ENCODE measurements at places on chromosomes 7 and 10.

GRCh38 chr7:18495412-18496340 is at the start of gene HDAC9:
HDAC9 (plus strand) TSS chr7:18495749; CDS start chr7:18496303, 554 bp downstream.
- no peak for DNase-seq

DNA sequence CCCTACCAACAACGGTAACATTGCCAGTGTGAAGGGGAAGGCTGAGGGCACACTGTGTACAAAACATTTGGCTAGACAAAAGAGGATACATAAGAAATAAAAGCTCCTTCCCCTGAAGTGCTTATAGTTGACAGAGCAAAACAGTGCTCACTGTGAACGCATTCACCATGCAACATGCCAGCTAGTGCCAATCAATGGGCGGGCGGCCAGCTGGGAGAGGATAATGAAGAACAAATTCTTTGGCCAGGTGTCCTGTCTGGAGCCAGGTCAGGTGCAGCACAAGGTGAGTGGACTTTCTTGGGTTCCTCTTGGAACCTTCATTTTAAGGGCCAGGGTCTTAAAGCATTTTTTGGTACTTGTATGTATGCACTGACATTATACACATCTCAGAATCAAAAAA is 106.1 kb downstream of the ICA1 start:
- no peak for DNase-seq

- DNase-seq: no peak
Measured at GRCh38 chr7:32227746-32228145, 157.5 kb upstream of the PDE1C start.

- DNase-seq: no peak
Measured at GRCh38 chr10:112208292-112208691, 24.7 kb upstream of the GPAM start.

GRCh38 chr7:151936207-151936606 is 20.0 kb upstream of the GALNTL5 start:
- DNase-seq: no peak

DNA sequence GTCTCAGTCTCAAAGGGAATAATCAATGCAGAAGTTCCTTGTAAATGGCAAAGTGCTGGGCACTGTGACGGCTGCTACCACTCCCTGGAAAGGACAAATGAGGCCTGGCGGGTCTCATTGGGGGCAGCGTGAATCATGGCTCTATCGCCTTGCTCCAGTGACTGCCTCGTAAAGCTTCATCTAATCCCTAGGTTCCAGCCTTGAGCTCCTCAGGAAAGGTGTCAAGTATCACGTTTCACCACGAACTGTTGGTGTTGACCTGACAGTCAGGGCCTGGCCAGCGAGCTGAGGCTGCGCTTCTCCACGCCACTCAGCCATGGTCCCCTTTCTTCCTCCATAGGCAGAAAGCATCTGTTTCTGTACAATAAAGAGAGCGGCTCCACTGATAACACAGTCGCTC is 126.7 kb upstream of the ZNF32 start:
- DNase-seq: no peak

DNA sequence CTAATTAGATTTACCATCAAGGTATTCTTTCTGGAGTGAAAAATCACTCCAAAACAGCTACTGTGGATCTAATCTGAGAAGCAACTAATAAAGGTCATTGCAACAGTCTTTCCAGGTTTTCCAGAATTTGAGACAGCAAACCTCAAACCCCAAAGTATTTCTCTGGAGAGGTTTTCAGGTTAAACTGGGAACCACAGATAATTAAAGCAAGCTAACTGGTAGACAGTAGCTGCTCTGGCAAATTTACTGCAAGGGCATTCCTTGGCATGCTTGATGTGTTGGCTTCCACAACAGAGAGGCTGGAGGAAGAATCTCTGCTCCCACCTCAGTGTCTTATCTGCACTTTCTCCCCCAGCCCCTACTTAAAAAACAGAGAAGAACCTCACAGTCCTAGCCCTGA is 140.0 kb upstream of the NRBF2 start:
- DNase-seq: no peak

DNA sequence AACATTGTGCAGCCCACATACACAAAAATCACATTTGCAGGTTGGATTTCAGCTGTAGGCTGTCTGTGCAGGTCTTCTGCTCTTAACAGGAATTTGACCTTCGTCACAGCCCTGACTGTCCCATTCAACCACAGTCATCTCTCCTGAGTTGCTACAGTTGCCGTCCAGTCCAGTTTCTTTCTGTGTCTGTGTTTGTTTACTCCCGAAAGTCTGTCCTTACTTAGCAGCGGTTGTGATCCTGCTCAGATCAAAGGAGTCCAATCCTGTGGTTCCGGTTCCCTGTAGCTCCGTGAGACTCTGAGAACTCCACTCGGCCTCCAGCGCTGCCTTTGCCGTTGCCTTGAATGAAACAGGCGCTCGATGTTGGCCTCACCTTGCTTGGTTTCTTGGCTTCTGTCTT is 111.6 kb upstream of the GATA3 start:
- no peak for DNase-seq

GRCh38 chr10:10132009-10132408 is 885.7 kb upstream of the CELF2 start:
- no peak for DNase-seq

- no peak for DNase-seq
Measured at GRCh38 chr10:101892782-101893391, 49.3 kb upstream of the KCNIP2 start.

GRCh38 chr10:62946278-62946677 is 130.1 kb upstream of the EGR2 start:
- no peak for DNase-seq

DNA sequence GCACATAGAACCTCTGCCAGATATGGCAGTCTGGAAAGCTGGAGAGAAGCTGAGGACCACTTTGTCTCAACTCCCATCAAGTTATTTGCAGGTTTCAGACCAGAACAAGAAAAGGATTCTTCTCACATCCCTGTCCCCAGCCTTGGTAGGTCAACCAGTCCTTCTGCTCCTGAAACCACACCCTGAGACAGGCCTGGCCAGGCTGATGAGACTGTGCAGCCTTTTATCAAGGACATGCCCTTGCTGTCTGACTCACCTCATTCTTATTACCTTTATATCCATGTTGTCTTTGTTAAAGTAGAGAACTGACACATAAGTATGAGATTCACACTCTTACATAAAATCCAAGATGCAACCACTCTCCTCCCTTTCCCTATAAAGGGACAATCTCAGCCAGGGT is 354.9 kb downstream of the PLXNA4 start:
- DNase-seq: no peak

GRCh38 chr10:1163204-1163660 is 107.0 kb downstream of the WDR37 start:
- no peak for DNase-seq

DNA sequence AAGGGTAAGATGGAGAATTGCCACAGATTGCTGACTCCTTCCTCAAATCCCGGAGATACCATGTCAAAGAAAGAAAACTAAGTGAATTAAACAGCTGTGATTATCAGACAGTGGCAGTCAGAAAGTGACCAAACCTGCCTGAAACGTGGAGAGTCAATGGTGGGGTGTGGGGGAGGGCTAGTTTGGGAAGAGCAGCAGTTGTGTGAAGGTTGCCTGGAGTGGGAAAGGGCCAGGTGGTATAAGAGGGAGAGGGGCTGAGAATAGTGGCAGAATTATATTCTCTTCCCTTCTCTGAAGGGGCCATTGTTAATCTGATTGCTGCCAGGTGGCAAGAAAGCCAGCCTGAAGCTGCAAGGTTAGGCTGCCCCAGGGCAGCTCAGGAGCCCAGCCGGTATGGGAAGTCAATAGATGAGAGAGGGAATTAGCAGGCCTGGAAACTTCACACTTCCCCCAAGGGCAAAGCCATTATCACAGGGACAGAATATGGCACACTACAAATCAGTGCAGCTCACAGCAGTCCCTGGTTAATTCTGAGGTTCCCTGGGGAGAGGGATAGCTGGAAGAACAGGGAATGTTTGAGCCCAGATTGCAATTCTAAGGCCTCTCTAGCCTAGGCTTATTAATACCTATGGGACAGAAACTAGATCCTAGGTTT is 83.9 kb upstream of the ITGB1 start:
- no peak for DNase-seq

DNA sequence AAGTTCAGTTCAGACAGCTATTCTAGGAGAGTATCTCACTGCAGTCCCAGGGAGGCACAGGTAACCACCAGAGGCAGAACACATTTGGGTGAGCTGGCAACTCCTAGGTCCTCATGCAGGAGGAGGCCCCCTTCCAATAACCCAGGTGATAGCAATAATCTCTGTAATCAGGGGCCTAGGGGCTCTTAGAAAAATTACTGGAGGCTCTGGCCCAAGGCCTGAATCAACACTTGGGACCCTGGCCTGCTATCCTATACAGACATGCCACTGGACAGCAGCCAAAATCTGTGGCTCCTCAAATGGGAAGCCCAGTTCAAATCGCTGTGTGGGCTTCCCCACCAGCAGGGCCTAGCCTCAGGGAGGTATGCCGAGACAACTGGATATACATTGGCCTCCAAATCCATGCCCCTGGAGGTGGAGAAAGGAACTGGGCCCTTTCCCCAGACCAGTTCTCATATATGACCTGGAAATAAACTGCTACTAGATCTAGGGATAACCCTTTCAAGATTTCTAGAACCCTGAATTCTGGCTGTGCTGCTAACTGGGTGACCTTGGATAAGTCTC is 1.6 kb downstream of the AVPI1 start:
- no peak for DNase-seq

DNA sequence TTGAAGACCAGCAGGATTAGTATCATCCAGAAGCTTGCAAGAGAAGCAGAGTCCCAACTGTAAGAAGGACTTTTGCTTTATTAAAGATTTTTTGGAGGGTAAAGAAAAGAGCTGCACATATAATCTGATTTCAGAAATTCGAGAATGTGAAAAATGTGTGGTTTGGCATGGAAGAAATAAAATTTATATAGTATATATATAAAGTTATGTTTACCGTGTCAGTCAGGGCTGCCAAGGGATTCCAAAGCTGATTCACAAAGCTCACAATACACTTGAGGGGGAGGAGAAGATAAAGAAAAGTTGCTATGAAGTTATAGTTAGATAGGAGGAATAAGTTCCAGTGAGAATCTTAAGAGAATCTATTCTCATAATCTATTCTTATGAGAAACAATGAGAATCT is 231.8 kb upstream of the CACNA2D1 start:
- no peak for DNase-seq

GRCh38 chr10:115065801-115066200 is 27.4 kb upstream of the ATRNL1 start:
- DNase-seq: no peak

GRCh38 chr10:125089469-125089868 is 70.9 kb downstream of the CTBP2 start:
- DNase-seq: no peak
